ENCODE measurements at places on chromosomes 4 and X.

GRCh38 chrX:130097507-130098209, 12.6 kb downstream of the ELF4 start:
- H3K27ac ChIP-seq: peak overlapping the region; percentile 73
- H3K27me3 ChIP-seq: no peaks in the 10 kb centered on the region

- no peak for DNase-seq
- H3K4me1 ChIP-seq: no peaks in the 10 kb centered on the region
- no peaks in the 10 kb centered on the region for H3K36me3 ChIP-seq
- no peaks in the 10 kb centered on the region for H3K27me3 ChIP-seq
- no peak overlapping the region for H3K4me3 ChIP-seq
- H3K27ac ChIP-seq: no peak overlapping the region
These were observed 62.6 kb upstream of the CLNK start for GRCh38 chr4:10747186-10747585.

DNA sequence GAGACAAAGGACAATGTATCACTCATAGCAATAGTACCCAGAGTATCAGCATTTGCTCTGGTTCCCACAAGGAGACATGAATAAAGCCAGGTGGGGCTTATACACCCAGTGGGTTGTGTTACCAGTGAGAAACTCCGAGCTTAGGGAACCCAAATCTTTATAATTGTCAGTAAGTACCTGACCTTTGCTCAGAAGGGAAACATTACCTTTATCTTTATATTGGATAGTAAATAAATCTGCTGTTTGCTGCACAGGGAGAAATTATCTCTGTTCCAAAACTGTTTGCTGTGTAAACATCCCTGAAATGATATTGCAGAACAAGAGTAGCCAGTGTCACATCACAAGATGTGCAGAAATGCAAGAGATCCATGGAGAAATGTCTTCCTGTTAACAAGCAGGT, 12.1 kb upstream of the SLAIN2 start:
- no peak overlapping the region for H3K27ac ChIP-seq
- no peaks in the 10 kb centered on the region for H3K4me1 ChIP-seq
- no peaks in the 10 kb centered on the region for H3K36me3 ChIP-seq
- no peak overlapping the region for H3K4me3 ChIP-seq
- no peak for DNase-seq

- peak overlapping the region; percentile 75 for H3K4me3 ChIP-seq
- peaks cover 12% of the 10 kb centered on the region for H3K4me1 ChIP-seq
- peaks cover 8% of the 10 kb centered on the region for H3K27me3 ChIP-seq
- DNase-seq: no peak
- no peak overlapping the region for H3K27ac ChIP-seq
These were observed 1.1 kb downstream of the SGCB start for GRCh38 chr4:52036886-52037530.

- H3K27ac ChIP-seq: no peak overlapping the region
- H3K27me3 ChIP-seq: no peaks in the 10 kb centered on the region
- no peak for DNase-seq
- H3K4me1 ChIP-seq: peaks cover 17% of the 10 kb centered on the region
- H3K4me3 ChIP-seq: no peak overlapping the region
- H3K36me3 ChIP-seq: no peaks in the 10 kb centered on the region
These were observed 183.6 kb downstream of the AFAP1 start for GRCh38 chr4:7756071-7756470.

DNA sequence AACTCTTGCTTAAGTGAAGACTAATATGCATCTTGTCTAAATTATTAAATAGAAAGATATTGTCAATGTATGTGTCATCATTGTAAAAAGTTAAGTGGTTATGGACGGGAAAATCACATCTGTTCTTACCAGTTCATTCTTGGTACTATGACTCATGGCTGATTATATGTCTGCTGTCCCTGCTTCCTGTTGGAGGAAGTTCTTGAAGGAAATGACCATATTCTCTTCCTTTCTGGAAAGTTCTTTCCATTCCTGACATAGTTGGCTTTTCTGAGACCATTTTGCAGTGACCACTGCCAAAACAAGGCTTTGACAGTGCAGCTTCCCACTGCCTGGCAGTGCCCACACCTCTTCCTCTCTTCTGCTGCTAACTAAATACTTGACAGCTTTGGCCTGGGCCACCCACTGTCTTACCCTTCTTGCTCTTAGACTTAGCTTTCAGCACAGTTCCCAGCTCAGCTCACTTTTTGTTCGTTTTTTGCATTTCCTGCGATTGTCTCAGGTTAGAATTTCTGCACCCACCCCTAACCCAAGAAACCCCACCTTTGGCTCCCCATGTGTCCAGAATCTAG, 13.2 kb upstream of the CLDN24 start:
- no peaks in the 10 kb centered on the region for H3K36me3 ChIP-seq
- H3K4me1 ChIP-seq: no peaks in the 10 kb centered on the region
- DNase-seq: no peak

DNA sequence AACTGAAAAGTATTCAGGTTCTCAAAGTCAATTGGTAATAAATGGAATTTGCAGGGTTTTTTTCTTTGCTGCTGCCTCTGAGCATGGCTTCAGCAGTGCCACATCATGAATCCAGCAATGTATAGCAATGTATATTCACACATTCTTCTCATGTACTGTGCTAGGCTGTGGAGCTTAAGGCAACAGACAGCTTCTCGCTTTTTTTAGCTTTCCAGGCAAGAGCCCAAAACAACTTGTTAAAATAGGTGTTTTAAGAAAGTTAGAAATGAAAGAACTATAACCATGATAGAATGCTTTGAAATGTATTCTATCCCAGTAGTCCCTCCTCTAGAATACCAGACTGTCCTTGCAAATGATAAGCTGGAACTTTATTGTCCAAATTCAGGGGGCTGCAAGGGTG, 30.4 kb downstream of the SMIM43 start:
- no peak overlapping the region for H3K4me3 ChIP-seq
- no peak for DNase-seq
- peaks cover 9% of the 10 kb centered on the region for H3K27me3 ChIP-seq
- no peaks in the 10 kb centered on the region for H3K36me3 ChIP-seq

- H3K4me1 ChIP-seq: no peaks in the 10 kb centered on the region
- peaks cover 5% of the 10 kb centered on the region for H3K36me3 ChIP-seq
- no peaks in the 10 kb centered on the region for H3K27me3 ChIP-seq
- H3K27ac ChIP-seq: no peak overlapping the region
- DNase-seq: peak; percentile 17
- no peak overlapping the region for H3K4me3 ChIP-seq
These were observed 56.9 kb downstream of the ATG4A start for GRCh38 chrX:108148524-108148923.

- DNase-seq: no peak
- peaks cover 25% of the 10 kb centered on the region for H3K36me3 ChIP-seq
- no peak overlapping the region for H3K4me3 ChIP-seq
- no peak overlapping the region for H3K27ac ChIP-seq
- no peaks in the 10 kb centered on the region for H3K27me3 ChIP-seq
These were observed 124.8 kb downstream of the LRBA start for GRCh38 chr4:150890246-150890645.

GRCh38 chr4:22179124-22179874, 230.7 kb upstream of the KCNIP4 start:
- H3K27me3 ChIP-seq: no peaks in the 10 kb centered on the region
- no peak for DNase-seq
- no peak overlapping the region for H3K4me3 ChIP-seq
- H3K36me3 ChIP-seq: no peaks in the 10 kb centered on the region
- H3K27ac ChIP-seq: no peak overlapping the region
